ENCODE measurements at places on chromosomes 5 and 9. TPM values are rescaled to one million over a fixed set of nuclear protein-coding genes. Genes with fewer than 3 reads are reported as not detected.

DNA sequence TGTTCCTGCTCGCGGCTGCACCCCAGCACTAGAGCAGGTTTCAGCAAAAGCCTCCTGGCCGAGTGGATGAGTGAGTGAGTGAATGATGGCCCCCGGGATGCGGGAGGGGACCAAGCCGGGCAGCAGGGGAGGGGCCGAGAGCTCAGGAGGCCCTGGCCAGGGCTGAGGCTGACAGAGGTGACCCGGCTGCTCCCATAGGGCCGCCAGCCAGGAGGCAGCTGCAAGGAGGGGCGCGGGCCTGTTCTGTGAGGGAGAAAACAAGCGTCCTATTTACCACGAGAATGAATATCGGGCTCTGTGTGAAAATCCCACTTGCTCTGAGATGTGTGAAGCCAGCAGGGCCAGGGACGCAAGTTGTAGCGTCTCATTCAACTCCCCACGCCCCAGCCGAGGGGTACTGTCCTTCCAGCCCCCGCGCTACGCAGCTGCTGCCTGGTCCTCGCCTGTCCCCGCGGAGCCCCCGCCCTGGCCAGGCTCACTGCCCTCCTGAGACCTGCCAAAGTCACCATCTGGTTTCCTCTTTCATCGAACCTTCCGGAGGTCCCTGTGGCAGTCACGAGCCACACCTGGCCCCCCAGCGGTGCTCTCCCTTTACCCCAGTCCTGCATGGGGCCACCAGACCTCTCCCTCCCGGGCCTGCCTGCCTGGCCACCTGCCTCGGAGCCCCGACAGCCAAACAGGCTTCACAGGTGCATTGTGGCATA, 38.8 kb downstream of the RASGEF1C start:
- no peak overlapping the region for H3K4me3 ChIP-seq
- DNase-seq = no peak
- H3K27ac ChIP-seq = no peak overlapping the region

GRCh38 chr9:14051419-14051818, 262.5 kb downstream of the NFIB start:
- peaks cover 4% of the 10 kb centered on the region for H3K4me1 ChIP-seq
- no peak for DNase-seq
- H3K27ac ChIP-seq = no peak overlapping the region

DNA sequence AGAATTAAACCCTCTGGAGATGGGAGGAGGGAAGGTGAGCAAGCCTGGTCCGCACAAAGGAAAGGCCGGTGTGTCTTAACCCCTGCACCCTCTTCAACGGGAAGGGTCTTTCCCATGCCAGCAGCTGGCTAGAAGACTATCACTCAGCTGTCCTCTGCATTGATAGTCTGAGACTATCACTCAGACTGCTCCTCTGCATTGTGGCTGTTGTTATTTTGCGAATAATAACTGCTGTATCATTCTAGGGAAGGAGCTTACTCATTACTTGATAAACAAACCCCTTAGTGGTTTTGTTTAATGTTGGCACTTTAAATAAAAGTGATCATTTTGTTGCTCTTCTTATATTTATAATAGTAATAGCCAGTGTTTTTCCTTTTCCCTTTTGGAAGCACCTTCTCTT, 8.1 kb downstream of the TRIP13 start:
- no peak overlapping the region for H3K27ac ChIP-seq
- H3K27me3 ChIP-seq = no peaks in the 10 kb centered on the region
- no peaks in the 10 kb centered on the region for H3K36me3 ChIP-seq

DNA sequence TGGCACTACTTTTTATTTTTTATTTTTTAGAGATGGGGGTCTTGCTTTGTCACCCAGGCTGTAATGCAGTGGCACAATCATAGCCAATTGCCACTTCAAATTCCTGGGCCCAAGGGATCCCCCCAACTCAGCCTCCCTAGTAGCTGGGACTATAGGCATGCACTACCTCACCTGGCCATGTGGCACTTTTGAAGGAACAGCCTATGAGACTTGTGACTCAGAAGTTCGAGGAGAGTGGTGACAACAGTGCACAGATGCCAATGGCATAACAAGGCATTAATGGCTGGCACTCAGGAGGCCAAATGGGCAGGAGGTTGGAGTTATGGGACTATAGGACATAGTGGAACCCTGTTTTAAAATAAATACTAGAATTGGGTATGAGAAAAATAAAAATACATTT, 33.7 kb downstream of the ANKRD31 start:
- H3K27me3 ChIP-seq = no peaks in the 10 kb centered on the region
- no peak overlapping the region for H3K4me3 ChIP-seq
- H3K27ac ChIP-seq = no peak overlapping the region
- H3K36me3 ChIP-seq = no peaks in the 10 kb centered on the region

DNA sequence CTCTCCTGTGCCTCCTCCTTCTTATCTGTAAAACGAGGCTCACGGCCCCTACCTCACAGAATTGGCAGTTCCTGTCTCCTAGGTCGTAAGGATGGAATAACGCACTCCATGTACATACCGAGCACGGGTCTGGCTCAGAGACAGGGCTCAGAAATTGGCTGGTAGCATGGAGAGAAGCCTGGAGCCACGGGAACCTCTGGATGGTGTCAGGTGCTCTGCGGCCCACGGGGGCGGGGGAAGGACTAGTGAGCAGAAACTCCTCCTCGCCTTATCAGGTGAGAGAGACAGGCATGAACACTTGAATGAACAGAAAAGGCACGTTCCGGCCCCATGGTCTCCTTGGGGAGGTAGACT, 15.4 kb upstream of the C5orf47 start:
- H3K36me3 ChIP-seq = no peaks in the 10 kb centered on the region
- DNase-seq = peak; percentile 81
- H3K4me3 ChIP-seq = peak overlapping the region; percentile 12
- peaks cover 27% of the 10 kb centered on the region for H3K4me1 ChIP-seq

DNA sequence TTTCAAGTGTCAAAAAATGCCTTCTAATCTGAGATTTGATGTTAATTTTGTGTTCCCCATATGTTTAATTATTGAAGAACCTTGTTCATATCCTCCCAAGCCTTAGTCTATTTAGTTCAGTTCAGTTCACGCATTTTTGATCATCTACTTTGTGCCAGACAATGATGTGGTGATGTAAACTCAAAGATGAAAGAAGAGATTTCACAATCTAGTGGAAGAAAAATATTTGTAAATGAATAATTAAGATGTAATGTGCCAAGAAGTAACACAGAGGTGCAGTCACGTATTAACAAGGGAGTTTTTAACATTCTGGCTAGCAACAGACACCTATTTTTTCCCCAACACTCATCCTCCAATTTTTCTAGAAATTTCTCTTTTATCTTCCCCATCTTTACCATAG, 22.1 kb upstream of the KIF2A start:
- H3K4me1 ChIP-seq = peaks cover 6% of the 10 kb centered on the region
- no peaks in the 10 kb centered on the region for H3K27me3 ChIP-seq

GRCh38 chr9:127664678-127665507, 41.9 kb upstream of the CFAP157 start:
- no peaks in the 10 kb centered on the region for H3K36me3 ChIP-seq
- H3K27ac ChIP-seq = peak overlapping the region; percentile 22
- peak; percentile 40 for DNase-seq
- no peaks in the 10 kb centered on the region for H3K27me3 ChIP-seq
- H3K4me1 ChIP-seq = peaks cover 9% of the 10 kb centered on the region

GRCh38 chr5:1015507-1015906, 6.9 kb downstream of the NKD2 start:
- H3K27ac ChIP-seq = no peak overlapping the region
- DNase-seq = no peak
- H3K4me3 ChIP-seq = no peak overlapping the region

GRCh38 chr9:78368236-78368635, 71.3 kb downstream of the PSAT1 start:
- H3K4me3 ChIP-seq = no peak overlapping the region
- no peaks in the 10 kb centered on the region for H3K36me3 ChIP-seq
- H3K4me1 ChIP-seq = no peaks in the 10 kb centered on the region
- no peak for DNase-seq

DNA sequence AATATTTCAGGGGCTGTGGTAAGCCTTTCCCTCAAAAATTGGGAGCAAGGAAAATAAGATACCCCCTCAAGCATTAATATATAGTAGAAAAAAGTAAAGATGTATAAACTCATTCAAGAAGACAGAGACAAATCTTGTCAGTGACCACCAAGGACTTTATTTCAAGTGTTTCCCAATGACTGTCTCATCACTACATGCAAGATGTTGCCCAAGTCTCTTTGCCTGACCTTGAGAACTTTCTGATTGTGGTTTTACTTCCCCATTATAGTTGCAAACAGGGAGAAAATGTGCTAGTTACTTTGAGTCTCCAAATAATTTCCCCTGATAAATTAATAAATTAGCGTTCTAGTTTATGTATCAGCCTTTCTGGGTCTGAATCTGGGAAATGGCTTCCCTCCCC, 4.0 kb upstream of the SLC46A2 start:
- no peaks in the 10 kb centered on the region for H3K36me3 ChIP-seq
- no peak overlapping the region for H3K27ac ChIP-seq
- H3K4me3 ChIP-seq = no peak overlapping the region
- peaks cover 33% of the 10 kb centered on the region for H3K27me3 ChIP-seq
- H3K4me1 ChIP-seq = no peaks in the 10 kb centered on the region

GRCh38 chr5:69250593-69250992, 15.9 kb downstream of the CDK7 start:
- H3K4me1 ChIP-seq = no peaks in the 10 kb centered on the region
- H3K27me3 ChIP-seq = no peaks in the 10 kb centered on the region
- H3K4me3 ChIP-seq = no peak overlapping the region
- no peaks in the 10 kb centered on the region for H3K36me3 ChIP-seq
- no peak overlapping the region for H3K27ac ChIP-seq

- no peaks in the 10 kb centered on the region for H3K27me3 ChIP-seq
- no peaks in the 10 kb centered on the region for H3K36me3 ChIP-seq
- no peak overlapping the region for H3K27ac ChIP-seq
- no peak for DNase-seq
These were observed 113.3 kb upstream of the ZNF608 start for GRCh38 chr5:124859556-124860290.

- H3K27ac ChIP-seq = no peak overlapping the region
- no peaks in the 10 kb centered on the region for H3K27me3 ChIP-seq
- H3K36me3 ChIP-seq = no peaks in the 10 kb centered on the region
- DNase-seq = no peak
These were observed 58.3 kb upstream of the NXNL2 start for GRCh38 chr9:88476491-88477271.

- H3K4me3 ChIP-seq = peak overlapping the region; percentile 41
- peaks cover 89% of the 10 kb centered on the region for H3K27me3 ChIP-seq
- no peaks in the 10 kb centered on the region for H3K4me1 ChIP-seq
- DNase-seq = peak; percentile 57
- H3K27ac ChIP-seq = no peak overlapping the region
These were observed 545 bp downstream of the CDKN2B-AS1 start for GRCh38 chr9:21995006-21995665.

S100Z gene
- 1.4 TPM for total RNA-seq

LPAR1 gene
- 36.8 TPM for total RNA-seq

PHF24 gene
- total RNA-seq = 0.08 TPM

FTMT gene
- not detected for total RNA-seq

MAMDC2 gene
- 1.7 TPM for total RNA-seq

MAMDC4 gene
- 7.9 TPM for total RNA-seq

WWC1 gene
- 27.6 TPM for total RNA-seq

IDNK gene
- total RNA-seq = 11.1 TPM

JMY gene
- 9.3 TPM for total RNA-seq

GRIN1 gene
- not detected for total RNA-seq

SAXO1 gene
- not detected for total RNA-seq

UBE2B gene
- 78.9 TPM for total RNA-seq

PDZD2 gene
- total RNA-seq = 4.0 TPM

GFI1B gene
- total RNA-seq = not detected

SLC1A1 gene
- total RNA-seq = 50.7 TPM
